ENCODE measurements at places on chromosomes 6 and 20.

GRCh38 chr6:33761922-33762629, 15.4 kb upstream of the IP6K3 start:
- no peak for DNase-seq

- no peak for DNase-seq
Measured at GRCh38 chr20:1272368-1273100, 6.4 kb downstream of the SNPH start.

GRCh38 chr6:3890047-3890446, 40.9 kb downstream of the FAM50B start:
- no peak for DNase-seq

- no peak for DNase-seq
Measured at GRCh38 chr20:37773291-37773826, 79.5 kb downstream of the CTNNBL1 start.

DNA sequence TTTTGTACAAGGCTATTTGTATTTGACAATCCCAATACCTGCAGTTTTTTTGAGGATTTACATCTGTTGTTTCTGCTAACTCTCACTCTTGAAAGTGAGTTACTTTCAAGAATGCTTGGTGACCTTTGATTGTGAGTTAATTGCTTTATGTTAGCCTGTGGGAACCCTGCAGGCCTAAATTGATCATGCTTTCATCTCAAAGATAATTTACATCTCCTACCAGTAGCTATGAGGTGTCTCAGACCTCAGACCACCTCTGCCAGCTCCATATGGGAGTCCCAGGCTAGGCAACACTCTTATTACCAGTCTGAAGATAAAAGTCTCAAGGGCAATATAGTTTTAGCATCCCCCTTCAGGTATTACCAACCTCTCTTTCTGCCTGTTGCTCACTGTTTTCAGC, 116.4 kb upstream of the THEMIS start:
- no peak for DNase-seq

GRCh38 chr6:122005661-122006060, 393.8 kb upstream of the HSF2 start:
- no peak for DNase-seq

DNA sequence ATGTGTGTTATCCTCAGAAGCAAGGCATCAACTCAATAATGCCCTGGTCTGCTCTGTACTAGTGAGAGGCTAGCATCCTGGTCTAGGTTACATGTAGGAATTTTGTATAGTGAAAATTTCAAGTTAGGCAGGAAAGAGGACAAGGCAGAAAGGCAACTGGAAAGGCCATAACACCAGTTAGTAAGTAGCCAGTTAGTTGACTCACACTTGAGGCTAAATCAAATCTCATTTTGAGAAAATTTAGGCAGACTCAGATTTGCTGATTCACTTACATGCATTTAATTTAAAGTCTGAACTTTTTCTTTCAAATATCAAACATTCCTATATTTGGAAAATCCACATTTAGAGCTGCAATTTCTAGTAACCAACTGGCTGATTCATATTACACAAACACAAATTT, 184.5 kb upstream of the TCF21 start:
- no peak for DNase-seq

DNA sequence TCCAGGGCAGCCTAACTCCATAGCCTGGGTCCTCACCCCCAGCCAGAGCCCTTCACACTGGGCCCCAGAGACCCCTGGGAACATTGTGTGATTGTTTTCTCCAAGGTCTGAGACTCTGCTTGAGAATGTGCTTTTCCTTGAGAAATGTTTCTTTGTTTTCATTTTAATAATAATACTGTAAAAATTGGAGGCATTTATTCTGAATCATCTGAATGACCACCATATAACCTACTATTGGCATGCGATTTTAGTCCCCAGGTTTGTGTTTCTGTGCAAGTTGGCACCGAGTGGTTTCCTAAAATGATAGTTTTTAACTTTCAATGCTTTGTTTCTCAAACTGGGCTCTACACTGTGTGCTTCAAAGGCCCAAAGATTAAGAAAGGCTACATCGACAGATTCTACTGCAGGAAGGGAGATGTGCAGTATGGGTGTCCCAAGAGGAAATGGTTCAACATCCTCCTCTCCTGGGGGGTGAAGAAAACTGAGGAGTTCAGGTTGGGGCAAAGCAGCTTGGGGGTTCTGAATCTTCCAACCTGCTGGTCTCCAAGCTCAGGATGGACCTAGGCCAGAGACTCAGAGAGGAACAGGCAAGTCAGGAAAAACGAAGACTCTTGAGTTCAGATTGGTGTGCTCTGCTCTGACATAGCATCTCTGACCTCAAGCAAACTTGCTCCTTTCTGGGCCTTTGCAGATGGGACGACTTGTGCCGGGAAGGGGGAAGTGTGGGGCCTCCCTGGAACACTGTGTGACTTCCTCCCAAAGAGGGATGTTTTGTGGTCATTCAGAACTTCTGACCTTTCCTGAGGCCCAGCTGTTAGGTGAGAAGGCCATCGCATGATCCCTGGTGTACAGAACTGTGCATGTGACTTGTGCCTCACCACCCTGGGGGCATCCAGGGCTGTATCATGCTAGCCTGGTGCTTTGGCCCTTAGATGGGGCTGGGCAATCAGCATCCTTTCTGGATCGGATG, 31.0 kb downstream of the DAAM2 start:
- DNase-seq, result no peak

DNA sequence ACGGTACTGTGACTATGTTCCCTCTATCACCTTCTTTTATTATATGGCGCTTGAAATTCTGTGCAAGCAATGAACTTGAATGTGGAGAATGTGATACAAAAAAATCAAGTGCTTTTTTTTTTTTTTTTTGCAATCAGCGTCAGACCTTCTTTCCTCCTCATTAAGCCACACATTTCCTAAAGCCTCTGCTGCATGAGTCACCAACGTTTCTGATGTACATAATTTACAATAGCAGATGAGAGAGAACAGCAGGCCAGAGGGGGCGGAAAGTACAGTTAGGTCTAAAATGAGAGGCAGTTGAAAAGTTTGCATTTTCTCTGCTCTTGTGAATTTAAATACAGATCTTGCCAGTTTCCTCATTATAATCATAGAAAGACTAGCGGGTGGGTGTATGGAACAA, 114.6 kb upstream of the RIPOR2 start:
- peak; percentile 68 for DNase-seq

GRCh38 chr20:48212806-48213509, 427.7 kb upstream of the SULF2 start:
- DNase-seq, result no peak

- no peak for DNase-seq
Measured at GRCh38 chr20:4787820-4788219, 66.1 kb downstream of the PRND start.

- no peak for DNase-seq
Measured at GRCh38 chr20:48478370-48478769, 349.4 kb downstream of the PREX1 start.

DNA sequence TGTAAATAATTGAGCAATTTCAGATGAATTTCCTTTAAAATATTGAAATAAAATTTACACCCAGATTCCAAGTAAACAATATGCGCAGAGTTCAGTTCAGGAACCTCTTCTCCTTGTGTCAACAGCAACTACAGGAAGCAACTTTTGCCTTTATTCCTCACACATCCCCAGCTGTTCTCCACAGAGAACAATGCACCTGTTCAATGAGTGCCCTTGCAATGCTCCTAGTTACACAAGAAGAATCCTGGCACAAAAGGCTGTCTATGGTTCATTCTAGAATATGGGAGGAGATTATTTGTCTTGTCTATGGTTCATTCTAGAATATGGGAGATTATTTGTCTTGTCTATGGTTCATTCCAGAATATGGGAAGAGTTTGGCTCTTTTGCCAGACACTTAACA, 454.9 kb downstream of the BTBD3 start:
- no peak for DNase-seq

GRCh38 chr6:147922799-147923198, 414.3 kb downstream of the SAMD5 start:
- no peak for DNase-seq

DNA sequence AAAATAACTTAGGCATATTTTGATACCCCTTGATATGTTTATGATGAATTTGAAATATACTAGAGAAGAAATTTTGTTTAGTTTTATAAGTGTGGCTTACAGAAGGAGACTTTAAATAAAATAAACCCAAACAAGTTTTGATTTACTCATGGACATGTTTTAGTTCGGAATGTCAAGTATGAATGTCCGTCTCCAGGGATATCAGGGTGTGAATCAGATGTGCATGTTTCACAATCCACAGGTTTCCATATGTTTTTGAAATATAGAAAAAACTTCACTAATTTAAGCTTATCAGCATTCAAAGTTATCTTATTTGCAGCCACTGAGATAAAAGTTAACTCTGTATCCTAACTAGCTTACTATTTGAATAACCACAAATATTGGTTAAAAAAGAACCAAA, 51.5 kb downstream of the PLCB1 start:
- DNase-seq, result no peak

- DNase-seq, result no peak
Measured at GRCh38 chr20:7722564-7722963, 217.7 kb downstream of the HAO1 start.

GRCh38 chr6:147205690-147206600, 1.7 kb downstream of the STXBP5 start:
- no peak for DNase-seq

DNA sequence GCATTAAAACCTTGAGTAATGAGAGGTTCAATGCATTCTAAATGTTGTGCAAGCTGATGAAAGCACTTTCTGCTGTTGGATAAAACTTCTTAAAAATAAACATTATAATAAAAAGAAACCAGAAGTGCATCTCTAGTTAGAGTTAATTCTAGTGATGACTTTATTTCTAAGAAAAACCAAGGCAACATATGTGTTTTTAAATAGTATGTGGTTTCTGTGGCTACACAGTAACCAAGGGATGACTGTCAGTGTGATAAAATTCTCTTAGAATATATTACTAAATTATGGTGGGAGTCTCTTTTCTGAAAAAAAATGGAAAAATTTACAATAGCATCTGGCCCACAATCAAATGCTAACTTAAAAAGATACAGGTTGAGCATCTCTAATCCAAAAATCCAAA, 117.0 kb downstream of the ME1 start:
- no peak for DNase-seq

- no peak for DNase-seq
Measured at GRCh38 chr6:123898665-123899064, 95.0 kb downstream of the NKAIN2 start.

GRCh38 chr6:19836799-19837510, at the start of gene ID4:
ID4 (plus strand) TSS chr6:19837370; CDS start chr6:19837755, 385 bp downstream.
- DNase-seq, result peak; percentile 87

DNA sequence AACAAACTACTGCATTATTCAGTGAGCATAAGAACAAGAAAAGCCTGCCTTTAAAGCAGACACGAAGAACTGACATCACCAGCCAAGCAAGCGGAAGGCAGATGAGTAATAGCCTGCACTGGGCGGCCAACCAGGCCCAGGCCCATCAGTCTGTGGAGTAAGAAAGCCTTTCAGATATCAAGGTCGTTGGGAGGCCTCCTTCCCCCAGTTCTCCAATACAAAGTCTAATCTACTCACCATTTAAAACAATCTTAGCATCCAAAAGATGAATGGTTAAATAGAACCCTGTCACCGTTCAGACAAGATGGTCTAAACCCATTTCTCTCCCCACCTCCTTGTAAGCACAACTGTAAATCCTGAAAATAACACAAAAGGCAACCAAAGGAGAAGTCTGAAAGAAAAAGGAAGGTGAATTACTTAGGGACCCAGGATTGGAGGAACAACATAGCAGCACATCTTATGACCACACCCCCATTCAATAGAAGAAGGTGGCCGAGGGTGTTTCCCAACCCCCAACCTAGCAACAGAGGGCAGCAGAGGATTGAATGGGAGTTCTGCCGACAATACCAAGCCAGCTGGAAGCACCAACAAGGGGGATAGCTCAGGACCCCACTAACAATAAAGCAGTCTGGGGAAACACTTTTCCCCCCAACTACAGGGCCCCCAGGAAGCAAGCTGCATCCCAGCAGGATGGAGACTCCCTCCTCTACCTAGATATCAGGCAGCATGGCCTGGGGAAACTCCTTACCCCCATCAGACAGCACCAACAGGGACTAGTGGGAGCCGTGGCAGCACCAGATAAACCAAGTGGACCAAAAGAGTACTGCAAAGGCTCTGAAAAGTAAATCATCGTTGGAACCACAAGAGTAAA, 67.9 kb downstream of the ZHX3 start:
- DNase-seq, result peak; percentile 38

DNA sequence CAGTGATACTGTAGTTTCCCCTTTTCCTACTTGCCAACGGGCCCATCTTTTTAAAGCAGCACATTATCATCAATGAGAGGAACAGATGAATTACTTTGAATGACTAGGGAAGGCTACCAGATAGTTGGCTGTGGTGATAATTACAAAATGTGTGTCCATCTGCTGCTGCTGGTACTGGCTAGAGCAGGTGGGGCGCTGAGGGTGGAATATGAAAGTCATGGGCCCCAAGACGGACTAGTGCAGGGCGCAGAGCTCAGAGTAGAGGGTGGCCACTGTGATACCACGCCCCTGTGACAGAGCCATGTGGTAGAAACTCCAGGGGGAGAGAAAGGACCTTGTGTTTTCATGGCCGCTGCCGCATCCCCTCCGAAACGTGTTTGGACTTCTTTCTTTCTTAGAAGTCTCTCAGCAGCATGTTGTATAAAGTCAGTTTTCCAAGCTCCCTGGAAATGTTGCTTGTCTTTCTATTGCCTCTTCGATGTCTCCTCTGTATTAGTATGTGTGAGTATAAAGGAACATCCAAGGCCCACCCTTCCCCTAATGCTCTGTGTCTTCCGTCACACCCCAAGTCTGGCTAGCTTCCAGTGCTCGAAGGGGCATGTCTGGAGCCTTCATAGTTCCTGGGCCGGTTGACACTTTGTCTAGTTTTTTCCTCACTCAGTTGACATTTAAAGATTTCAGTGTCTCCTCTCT, 88.1 kb downstream of the PPP1R14C start:
- no peak for DNase-seq

- no peak for DNase-seq
Measured at GRCh38 chr20:53657732-53658131, 64.1 kb upstream of the ZNF217 start.

DNA sequence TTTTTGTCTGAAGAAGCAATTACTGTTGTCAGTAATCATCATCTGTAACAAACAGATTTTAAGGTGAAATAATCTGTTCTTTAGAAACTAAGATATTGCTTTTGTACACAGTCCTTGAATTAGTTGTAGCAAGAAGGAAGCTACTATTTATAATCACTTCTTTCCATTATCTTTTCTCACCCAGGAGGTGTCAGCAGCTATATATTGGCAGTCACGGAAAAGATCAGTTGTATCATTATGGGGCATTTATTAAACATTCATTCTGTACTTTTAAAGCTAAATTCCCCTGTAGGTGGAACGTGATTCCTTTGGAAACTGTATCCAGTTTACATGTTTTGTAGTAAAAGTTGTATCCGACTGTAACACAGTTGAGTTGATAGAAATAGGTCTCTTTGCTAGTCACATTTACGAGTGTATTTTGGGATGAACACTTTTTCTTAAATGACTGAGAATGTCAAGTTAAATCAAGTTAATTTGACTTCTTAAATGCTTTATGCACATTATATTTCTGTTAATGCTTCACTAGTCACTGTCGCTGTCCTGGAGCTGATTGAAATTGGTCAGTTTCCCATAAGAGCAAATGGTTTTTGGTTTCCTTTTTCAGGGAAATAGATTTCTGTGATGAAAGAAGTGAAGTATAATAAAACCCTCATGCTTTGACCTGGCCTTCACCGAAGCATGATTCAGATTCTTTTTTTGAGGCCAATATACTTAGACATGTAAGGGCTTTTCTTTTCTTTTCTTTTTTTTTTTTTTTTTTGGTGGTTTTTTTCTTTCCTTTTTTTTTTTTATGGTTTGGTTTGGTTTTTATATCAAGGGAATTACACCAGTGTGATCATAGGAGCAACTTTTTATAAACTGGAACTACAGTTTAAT, 5.1 kb downstream of the QKI start:
- no peak for DNase-seq
